ENCODE measurements at places on chromosomes 4 and X.

DNA sequence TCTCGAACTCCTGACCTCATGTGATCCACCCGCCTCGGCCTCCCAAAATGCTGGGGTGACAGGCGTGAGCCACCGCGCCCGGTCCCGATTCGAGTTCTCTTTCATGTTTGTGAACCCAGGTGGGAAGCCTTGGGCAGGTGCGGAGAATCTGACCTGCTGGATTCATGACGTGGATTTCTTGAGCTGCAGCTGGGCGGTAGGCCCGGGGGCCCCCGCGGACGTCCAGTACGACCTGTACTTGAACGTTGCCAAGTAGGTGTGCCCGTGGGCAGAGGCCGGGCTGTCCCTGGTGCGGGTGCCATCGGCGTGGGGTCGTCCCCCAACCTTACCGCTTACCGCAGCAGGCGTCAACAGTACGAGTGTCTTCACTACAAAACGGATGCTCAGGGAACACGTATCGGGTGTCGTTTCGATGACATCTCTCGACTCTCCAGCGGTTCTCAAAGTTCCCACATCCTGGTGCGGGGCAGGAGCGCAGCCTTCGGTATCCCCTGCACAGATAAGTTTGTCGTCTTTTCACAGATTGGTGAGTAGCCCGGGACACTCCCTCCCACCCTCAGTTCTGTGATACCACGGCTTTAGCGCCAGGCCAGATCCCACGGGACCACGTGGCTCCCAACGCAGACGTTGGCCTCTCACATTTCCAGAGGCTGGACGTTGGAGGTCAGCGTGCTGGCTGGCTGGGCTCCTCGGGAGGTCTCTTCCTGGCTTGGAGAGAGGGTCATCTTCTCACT lies 15.6 kb downstream of the IL3RA start:
- no peak for DNase-seq

GRCh38 chr4:69689599-69689998 lies 36.6 kb upstream of the UGT2A1 start:
- no peak for DNase-seq

GRCh38 chr4:57119054-57119651 lies 9.0 kb upstream of the IGFBP7 start:
- no peak for DNase-seq

- no peak for DNase-seq
Observed at GRCh38 chrX:103002576-103002975, 61.4 kb downstream of the BEX1 start.

GRCh38 chr4:54440394-54441136 lies 211.5 kb downstream of the PDGFRA start:
- no peak for DNase-seq

DNA sequence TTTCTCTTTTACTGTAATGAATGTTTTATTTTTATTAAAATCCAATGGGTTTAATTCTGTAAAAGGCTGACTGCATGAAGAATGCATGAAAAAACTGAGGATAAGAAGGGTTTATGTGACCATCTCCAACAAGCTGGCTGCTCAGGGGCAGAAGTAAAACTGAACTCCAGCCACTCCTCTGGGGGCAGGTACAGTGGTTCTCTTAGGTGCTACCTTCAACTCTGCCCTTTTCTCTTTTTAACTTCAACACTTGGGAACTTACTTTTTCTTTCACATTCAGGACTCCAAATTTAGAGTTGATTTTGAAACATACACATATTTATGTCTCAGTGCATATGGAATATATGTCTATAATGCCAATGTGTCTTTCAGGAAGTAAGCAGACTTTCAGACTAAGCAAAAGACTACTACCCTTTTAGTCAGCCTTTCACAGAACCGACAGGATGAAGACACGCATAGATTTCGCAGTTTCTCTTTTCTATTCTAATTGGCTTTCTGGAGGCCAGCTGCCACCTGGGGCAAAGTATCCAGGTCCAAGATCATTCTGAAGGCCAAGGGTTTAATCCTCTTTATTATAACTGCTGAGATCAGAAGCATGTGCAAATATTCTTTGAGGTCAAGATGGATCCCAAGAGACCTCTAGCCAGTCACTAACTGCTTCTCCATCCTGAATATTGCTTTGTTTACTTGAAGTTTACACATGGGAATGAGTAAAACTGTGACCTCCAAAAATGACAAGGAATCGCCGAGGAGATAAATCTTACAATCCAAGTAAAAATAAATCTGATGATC lies 30.7 kb downstream of the HS3ST1 start:
- no peak for DNase-seq

- DNase-seq = no peak
Observed at GRCh38 chr4:185307136-185307950, 88.4 kb downstream of the LRP2BP start.

- no peak for DNase-seq
Observed at GRCh38 chr4:149891426-149891825, 75.8 kb upstream of the IQCM start.

DNA sequence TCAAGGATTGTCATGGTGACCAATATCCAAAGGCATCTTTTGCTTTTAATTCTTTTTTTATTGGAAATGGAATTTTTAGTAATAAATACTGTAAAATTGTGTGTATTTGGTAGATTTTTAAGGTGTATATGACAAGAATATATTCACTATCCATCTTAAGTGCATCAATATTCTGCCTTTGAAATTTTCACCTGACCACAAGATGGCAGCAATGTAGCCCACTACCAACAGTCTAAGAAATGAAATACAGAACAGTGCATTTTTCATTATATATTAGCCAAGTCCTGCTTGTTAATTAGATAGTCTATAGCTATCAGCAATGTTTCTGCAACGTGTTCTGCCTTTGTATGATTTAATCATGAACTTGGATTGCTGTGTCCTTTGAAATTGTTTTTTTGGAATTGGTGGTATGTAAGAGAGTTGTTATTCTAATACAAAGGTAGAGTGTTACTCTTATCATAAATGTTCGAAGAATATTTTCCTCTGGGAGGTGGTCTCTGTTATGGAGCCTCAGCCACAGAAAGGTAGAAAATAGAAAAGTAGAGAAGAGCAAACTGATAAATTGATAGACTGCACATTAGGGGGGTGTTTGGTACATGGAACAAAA lies 38.2 kb downstream of the HPGDS start:
- DNase-seq = no peak

- no peak for DNase-seq
Observed at GRCh38 chr4:112642526-112642925, 5.6 kb downstream of the LARP7 start.

DNA sequence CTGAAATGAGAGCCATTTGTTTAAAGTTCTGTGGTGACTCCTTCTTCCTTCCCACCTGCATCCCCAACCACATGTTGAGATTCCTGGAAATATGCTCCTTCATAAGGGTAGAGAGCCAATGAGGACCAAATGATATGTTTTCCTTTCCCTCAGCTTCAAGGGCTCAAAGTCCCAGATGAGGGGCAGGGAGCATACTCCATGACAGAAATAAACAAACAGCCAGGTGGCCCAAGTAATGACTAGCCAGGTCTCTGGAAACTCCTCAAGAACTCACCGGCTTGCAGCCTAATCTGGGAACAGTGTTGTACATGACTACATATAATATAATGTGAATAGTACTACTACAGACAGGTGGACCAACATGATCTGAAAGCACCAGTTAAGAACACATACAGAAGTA lies 392.3 kb downstream of the PACRGL start:
- no peak for DNase-seq

GRCh38 chr4:100933628-100934027 lies 413.7 kb downstream of the PPP3CA start:
- no peak for DNase-seq

DNA sequence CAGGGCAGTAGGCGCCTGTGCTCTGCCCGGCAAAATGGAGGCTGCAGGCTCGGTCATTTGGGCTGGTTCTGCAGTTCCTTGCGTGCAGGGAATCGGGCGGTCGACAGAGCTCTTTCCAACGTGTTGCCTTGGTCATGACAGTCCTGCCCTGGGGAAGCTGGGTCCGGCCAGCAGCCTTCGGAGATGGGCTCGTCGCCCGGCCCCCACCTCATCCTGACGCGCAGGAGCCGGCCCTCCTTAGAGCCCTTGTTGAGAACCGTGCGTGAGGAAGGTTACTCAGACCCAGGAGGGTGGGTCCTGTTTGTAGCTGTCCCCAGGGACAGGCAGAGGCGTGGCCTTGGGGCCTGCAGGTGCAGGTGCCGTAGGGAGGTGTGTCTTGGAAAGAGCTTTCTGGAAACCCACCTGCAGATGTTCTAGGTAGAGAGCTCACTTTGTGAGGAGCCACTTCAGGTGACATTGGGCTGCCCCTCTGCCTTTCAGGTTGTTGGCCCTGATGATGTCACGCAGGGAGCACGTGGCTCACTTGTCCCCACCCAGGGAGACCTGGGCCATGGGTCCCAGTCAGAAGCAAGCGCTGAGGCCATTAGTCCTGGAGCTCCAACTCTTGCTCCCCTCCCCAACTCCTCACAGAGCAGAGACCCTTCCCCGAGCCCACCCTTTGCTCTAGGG lies 15.2 kb upstream of the HGFAC start:
- no peak for DNase-seq

All from stimulated activated CD4-positive, alpha-beta T cell treated with anti-CD3 and anti-CD28 coated beads, Interleukin-15, amount 100 ng/mL, for 48 hours (primary cell).